ENCODE measurements at places on chromosomes 6 and 20. TPM values are rescaled to one million over a fixed set of nuclear protein-coding genes. Genes with fewer than 3 reads are reported as not detected.

The IPCEF1 gene
- total RNA-seq: 0.54 TPM

The ZBTB12 gene
- total RNA-seq: 0.70 TPM

DNA sequence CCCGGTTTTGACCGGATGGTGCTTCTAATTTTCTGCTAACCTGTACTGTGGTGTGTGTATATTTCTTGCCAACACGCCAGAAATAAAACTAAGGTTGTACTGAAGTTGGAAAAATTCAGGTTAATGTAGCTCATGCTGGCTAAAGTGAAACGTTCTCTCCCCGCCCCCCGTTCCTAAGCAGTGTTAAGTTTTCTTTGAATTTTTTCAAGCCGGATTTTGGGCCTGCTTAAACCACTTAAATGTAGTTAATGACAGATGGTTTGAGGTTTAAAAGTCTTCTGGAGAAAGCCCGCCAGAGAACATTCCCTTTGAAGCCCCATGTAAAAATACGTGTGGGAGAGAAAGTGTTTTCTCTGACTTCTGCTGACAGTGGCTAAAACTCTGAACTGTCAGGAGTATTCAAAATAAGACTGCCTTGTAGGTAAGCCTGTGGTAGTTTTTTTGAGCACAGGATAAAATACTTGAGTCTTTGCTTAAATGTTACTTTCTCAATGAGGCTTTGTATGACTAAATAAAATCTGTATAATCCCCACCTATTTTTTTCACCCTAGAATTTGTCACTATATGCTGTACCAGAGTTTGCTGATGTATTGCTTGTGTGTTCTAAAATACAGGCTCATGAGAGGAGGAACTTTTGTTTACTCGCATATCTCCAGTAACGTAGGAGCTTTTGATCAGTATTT lies 101.3 kb downstream of the OR2B2 start:
- no peak for DNase-seq

DNA sequence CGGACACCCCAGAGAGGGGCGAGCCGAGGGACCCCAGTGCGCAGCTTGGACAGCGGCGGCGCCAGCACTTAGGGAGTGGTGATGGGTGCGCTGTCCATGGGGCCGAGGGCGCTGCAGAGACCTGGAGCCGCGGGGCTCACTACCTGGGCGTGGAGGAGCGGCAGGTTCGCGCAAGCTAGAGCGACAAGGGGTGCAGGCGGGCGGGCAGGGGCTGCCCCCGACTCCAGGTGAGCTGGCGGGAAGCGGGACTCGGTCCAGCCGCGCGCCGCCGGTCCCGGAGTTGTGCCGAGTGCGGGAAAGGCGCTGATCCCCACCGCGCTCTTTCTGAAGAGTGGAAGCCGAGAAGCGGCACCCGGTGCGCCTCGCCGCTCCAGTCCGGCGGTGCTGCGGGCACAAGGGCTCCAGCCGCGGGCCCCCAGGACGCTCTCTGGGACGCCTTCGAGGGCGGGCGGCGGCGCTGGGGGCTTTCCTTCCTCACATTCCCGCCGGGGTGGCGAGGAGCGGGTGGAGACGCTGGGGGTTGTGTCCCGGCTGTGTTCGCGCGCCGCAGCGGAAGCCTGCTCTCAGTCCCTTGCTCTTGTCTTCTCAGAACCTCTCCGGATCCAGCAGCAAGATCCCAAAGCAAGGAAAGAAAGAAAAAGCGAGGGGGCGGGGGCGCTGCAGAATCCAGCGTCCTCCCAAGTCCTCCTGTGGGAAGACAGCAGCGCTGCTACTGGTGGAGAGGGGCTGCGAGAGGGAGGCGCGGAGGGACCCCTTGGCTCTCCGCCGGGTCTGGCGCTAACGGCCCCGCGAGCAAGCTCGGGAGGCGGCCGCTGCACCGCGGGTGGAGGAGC lies at the start of gene B3GAT2:
Gene B3GAT2, minus strand, starts transcription at position 610 of the 833 bp plus-strand sequence. CDS start 631 bp downstream, outside the sequence.
- no peak for DNase-seq

DNA sequence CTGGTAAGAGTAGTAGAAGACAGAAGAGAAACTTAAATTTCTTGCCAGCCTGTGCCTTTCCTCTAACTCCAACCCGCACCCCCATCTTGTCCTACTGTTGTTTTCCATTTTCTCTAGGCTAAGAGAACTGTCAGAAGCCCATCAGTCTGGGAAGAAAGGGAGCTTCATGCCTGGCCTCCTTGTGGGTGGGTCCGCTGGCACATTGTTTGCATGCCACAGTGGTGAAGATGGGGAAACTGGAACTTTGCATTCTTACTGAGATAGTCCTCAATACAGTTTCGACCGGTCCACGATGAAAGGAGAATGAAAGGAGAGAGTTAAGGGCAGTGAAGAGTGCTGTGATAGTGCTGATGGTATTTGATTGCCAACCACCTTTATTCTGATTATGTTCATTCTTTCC lies 103.1 kb downstream of the TCP11 start:
- no peak for DNase-seq

The ESR1 gene
- total RNA-seq: not detected

- DNase-seq: no peak
Observed at GRCh38 chr6:2535506-2535905, 215.2 kb downstream of the MYLK4 start.

DNA sequence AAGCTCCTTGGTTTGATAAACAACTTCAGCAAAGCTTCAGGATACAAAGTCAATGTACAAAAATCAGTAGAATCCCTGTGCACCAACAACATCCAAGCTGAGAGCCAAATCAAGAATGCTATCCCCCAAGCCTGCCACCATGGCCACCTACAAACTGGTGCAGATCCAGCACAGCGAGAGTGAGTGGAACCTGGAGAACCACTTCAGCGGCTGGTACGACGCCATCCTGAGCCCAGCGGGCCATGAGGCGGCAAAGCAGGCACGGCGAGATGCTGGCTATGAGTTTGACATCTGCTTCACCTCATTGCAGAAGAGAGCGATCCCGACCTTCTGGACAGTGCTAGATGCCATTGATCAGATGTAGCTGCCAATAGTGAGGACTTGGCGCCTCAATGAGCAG lies 170.3 kb downstream of the KHDC1L start:
- DNase-seq: no peak

DNA sequence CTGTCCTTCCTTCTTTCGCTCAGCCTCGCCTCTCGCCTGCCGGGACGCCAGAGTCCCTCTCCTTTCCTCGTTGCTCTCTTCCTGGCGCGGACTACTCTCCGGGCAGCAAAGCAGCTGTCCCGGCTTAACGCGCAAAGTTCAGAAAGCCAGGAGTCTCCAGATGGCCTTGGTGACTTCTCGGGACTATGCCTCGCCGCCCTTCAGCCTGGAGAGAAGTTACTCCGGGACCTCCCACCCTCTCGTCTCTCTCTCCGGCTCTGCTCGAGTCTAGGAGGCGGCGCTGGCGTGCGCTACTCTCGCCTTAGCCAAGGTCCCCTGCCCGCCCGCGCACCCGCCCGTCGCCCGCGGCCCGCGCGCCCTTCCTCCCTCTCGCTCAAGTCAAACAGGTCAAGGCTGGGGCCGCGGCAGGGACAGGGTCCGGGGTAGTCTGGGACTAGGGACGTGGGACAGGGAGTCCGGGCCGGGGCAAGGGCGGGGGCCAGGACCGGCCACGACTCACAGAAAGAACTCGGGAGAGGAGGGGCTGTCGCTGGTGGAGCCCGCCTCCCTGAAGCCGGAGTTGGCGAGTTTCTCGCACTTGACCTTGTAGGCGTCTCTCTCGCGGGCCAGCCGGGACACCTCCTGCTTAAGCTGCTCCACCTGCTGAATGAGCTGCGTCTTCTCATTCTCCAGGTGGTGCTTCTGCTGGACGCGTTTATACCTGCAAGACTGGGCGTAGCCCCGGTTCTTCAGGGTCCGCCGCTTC lies 1.5 kb downstream of the MAFB start:
- DNase-seq: no peak

- peak; percentile 61 for DNase-seq
Observed at GRCh38 chr20:14879020-14879697, 541.7 kb upstream of the FLRT3 start.
